Activated CD4-positive, alpha-beta T cell treated with anti-CD3 and anti-CD28 coated beads, Interleukin-10, Interleukin-2, amounts not matched to agents 100 ng/mL and 50 ng/mL, durations not matched to agents 16 hours and 8 hours (primary cell): ENCODE measurements at places on chromosomes 5 and 9.

- DNase-seq = no peak
These were observed 144.0 kb upstream of the PLPPR1 start for GRCh38 chr9:100884518-100884917.

- DNase-seq = no peak
These were observed 99.1 kb downstream of the BNC2 start for GRCh38 chr9:16771356-16771755.

DNA sequence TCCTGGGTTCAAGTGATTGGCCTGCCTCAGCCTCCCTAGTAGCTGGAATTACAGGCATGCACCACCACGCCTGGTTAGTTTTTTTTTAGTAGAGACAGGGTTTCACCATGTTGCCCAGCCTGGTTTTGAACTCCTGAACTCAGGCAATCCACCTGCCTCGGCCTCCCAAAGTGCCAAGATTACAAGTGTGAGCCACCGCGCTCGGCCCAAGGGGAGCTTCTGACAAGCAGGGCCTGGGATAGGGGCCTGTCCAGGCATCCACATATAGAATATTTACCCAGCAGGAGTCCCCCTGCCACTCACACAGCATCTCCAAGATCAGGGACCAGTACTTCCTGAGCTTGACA lies 10.1 kb downstream of the IRF1 start:
- no peak for DNase-seq

DNA sequence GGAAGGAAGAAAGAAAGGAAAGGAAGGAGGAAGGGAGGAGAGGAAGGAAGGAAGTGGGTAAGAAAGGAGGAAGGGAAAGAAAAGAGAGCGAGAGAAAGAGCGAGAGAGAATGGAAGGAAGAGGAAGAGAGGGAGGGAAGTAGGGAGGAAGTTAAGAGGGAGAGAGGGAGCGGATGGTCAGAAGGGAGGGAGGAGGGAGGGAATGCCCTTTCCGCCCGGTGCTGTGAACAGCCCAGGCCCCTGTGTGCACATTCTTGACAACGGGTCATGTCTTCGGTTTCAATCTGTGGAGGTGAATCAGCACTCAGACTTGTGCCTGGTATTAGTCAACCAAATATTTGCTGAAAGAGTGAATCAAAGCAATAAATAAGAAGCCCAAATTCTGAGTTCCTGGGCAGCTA lies 39.2 kb downstream of the PRUNE2 start:
- peak; percentile 19 for DNase-seq

- DNase-seq = no peak
These were observed 79.5 kb upstream of the PIP5K1B start for GRCh38 chr9:68625559-68625958.
